CD4-positive, alpha-beta T cell treated with Interleukin-6 at 100 ng/mL for 8 hours (primary cell): ENCODE measurements at places on chromosomes 4 and X.

GRCh38 chr4:172850838-172851237 is 317.8 kb upstream of the GALNT7 start:
- no peak for DNase-seq

DNA sequence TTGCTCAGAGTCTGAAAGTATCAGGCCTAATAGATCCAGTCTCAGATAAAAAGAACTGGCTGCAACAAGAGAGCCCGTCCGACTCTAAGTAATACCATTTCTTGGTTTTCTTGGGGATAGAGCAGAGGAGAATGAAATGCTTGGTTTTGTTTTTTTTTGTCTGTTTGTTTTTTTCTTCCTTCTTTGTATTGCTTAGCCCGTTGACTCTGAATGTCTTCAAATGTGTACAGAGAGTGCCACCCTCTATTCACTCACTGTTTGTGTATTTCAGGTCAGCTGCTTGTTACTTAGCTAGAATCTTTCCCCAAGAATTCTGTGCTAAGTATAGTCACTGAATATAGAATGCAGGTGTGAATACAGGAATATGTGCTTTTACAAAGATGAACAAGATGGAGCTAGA is 5.7 kb upstream of the TMEM156 start:
- no peak for DNase-seq

GRCh38 chrX:13774696-13775095 is 40.1 kb downstream of the OFD1 start:
- DNase-seq, result no peak

GRCh38 chr4:110268790-110269189 is 70.4 kb upstream of the ELOVL6 start:
- DNase-seq, result no peak

DNA sequence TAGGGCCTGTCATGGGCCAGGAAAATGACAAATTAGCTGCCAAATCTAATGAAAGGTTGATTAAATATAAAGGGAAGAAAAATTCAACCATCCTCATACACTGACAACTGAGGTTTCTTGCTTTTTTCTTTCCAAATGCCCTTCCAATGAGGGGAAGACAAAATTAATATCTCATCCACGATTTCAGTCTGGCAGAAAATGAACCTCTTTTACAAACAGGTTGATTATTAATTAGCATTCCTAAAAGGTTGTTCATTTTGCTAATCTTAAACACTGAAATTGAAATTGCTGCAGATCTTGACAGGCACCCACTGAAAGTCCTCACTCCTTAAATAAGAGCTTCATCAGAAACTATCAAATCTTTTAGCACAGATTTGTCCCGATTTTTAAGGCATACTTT is 45.5 kb downstream of the NPFFR2 start:
- no peak for DNase-seq
